ENCODE measurements at places on chromosomes 12 and 14. TPM values are rescaled to one million over a fixed set of nuclear protein-coding genes. Genes with fewer than 3 reads are reported as not detected.

DNA sequence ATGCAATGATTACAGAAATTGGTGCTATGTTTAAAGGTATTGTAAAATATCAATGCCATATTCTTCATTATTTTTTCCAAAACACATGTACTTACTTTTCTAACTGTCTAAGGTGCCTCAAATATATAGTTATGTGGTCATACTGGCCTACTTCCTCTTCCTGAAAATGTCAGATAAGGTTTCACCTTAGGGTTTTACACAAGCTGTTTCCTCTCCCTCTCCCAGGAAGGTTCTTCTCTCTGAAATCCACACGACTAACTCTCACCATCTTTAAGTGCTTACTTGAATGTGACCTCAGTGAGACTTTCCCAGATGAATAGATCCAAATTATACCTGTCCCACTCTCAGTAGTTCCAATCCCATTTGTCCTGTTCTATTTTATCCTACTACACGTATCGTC lies 11.6 kb upstream of the CLEC4D start:
- no peak for DNase-seq

DNA sequence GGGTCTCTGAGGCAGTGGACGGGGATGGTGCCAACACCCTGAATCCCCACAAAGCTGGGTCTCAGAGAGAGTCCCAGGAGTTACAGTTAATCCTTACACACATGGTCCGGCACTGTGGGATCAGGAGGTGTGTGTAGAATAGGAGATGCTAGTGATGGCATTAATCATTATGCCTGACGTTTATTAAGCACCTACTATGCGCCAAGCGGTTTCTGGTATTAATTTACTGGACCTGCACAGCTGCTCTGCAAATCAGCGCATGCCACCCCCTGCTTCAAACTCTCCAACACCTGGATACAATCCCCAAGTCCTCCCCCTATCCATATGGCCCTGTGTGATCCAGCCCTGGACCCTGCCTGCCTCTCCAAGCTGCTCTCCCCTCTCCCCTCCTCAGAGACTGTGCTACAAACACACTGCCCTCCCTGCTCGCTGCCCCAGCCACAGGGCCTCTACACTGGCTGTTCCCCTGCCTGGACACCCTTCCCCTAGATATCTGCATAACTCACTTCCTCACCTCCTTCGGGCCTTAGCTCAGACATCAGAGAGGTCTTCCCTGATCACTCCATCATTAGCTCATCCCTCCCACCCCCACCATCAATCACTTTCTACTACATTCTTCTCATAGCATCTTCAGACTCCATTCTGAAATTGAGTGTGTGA lies 86.0 kb downstream of the RFLNA start:
- no peak for DNase-seq

Gene NPFF
- not detected for total RNA-seq

DNA sequence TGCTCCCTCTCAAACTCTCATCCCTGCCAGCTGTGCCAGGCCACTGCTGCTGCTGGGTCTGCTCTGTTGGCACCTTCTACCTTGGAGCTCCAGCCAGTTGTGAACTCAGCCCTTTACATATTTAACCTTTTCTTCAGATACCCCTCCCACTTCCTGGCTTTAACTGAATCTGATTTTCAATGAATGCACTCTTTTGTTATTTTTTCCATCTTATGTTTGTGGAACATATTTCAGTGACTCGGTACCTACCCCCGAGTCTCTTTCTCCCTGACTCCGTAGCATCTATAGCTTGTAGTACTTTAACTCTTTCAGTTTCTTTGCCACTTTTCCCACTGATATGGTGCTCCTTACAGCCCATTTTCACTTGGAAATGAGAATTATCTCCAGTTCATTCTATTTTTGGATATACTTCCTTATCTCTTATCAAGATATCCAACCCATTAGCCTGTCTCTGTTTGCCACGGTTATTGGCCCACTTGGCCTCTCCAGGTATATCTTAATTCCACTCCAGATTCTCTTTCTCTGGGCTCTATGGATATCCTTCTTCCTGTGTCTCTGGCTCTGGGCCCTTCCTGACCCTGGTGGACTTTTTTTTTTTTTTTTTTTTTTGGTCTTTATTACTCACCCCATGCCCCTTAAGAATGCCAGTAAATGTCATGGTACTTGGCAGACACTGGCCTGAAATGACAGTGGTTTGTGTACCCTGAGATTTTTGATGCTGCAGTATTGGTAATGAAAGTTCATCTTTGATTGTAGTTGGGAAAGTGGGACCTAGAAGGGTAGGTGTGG lies 62.7 kb downstream of the PELI2 start:
- DNase-seq = no peak

Gene DIO2
- 30.7 TPM for total RNA-seq

DNA sequence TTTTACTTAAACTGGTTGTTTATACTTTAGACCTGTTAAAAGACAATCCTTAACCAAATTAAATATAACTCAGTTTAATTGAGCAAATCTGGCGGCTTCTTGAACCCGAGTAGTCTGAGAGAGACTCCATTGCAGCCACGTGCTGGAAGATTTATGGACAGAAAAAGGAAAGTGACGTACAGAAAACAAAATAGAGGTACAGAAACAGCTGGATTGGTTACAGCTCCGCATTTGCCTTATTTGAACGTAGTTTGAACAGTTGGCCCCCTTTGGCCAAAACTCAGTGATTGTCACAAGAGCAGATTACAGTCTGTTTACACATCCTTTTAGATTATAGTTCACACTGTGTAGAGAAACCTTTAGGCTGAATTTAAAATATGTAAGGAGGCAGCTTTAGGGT lies 155.9 kb downstream of the RAD51B start:
- no peak for DNase-seq

Gene P2RX2
- not detected for total RNA-seq

Gene ACSM4
- not detected for total RNA-seq

Gene GLI1
- 0.56 TPM for total RNA-seq

- DNase-seq = no peak
Measured at GRCh38 chr12:112370868-112371510, 11.2 kb downstream of the HECTD4 start.

DNA sequence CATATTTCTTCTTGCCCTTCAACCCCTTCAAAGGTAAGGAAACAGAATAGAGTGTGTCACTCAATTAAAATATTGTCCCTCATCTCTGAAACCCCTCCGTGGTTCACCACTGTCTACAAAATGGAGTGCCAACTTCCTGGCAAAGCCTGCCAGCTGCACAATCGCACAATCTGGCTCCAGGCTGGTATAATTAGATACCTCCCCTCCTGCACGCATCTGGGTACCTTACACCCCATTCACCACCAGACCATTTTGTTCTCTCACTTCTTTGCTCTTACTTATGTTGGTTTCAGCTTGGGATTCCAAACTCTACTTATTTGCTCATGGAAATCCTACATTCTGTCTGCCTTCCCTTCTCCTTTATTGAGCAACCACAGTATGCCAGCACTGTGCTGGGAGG lies 314.9 kb downstream of the NUAK1 start:
- no peak for DNase-seq

DNA sequence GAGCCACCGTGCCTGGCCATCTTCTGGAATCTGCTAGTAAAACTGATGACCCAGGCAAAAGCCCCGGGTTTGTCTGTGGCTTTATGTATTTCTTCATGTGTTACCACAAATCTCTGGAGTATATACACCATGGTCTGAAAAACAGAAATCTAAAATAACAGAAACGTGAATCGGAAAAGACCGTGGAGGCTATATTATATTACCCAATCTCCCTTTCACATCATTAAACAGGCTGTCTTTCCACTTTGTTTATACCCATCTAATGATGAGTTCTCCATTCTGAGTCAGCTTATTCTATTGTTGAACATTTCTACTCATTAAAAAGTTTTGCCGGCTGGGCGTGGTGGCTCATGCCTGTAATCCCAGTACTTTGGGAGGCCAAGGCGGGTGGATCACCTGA lies 9.5 kb upstream of the AJUBA start:
- no peak for DNase-seq

DNA sequence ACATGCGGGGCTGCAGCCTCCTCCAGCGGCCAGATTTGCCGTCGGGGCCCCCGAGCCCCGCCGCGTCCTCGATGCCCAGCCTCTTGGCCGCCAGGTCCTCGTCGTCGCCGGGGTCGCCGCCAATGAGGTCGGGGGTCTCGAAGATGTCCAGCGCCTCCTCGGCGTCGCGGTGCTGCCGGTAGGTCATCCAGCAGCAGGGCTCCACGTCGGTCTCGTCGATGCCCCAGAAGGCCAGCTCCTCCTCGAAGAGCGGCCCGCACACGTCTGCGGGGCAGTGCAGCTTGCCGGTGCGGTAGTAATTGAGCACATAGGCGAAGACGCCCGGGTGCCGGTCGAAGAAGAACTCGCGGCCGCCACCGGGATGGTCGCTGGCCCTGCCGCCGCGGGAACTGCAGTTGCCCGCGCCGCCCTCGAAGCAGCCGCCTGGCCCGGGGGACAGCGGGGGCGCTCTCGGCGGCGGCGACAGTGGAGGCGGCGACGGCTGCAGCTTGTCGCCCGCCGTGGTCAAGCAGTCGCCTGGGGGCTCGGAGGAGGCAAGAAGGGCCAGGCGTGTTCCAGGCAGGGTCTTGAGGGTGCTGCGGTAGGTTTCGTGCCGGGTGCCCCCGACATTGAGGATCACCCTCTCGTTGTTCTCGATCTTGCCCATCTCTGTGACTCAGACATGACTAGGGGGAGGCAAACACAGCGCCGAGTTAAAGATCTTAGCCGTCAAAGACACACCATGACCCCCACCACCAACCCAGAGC lies 2.1 kb downstream of the KCNC2 start:
- DNase-seq = no peak

Gene SERPINA10
- total RNA-seq = not detected

DNA sequence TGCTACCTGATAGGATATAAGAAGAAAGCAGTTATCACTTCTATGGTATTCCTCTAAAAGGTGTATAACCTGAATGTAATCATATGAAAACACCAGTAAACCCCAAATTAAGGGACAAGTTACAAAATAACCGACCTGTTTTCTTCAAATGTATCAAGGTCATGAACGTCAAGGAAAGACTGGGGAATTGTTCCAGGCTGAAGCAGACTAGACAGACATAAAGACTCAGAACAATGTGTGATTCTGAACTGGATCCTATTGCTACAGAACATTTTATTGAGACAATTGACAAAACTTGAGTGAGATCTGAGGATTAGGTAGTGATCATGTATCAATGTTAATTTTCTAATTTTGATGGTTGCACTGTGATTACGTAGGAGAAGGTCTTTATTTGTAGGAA lies 15.4 kb upstream of the LRP6 start:
- no peak for DNase-seq

GRCh38 chr12:47004634-47005033 lies 74.8 kb upstream of the PCED1B start:
- no peak for DNase-seq

DNA sequence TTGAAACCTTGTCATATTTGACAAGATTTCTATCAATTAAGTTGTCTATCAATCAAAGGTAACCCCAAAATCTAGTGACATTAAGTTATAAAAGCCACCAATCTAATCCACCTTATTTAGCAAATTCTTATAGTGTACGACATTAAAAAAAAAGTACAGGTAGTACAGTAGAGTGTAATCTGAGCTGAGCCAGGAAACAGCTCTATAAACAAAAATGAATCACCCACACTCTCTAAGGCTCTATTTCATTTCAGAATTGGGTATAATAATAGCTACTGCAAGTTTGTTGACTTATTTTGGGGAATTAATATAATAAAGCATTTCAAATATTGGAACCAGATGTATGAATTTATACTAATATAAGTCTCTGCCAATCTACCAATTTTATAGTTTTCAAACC lies 342.4 kb upstream of the FLRT2 start:
- DNase-seq = peak; percentile 3

DNA sequence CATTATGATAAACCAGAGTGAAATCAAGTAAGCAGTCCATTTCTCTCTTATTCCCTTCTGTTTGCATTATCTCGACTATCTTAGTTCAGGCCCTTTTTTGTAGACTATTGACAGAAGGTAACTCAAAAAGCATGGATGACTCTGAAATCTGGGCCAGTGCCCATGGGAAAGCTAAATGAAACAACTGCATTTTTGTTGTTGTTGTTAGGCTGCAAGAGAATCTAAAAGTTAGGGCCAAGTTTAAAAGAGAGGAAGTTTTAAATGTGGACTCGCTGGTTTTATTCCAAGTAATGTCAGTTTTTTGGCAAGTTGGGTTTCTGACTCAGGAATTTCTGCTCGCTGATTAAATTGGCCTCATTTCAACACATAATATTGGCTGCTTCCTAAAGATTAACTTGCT lies 201.1 kb downstream of the PIK3C2G start:
- no peak for DNase-seq

Gene NTN4
- 33.2 TPM for total RNA-seq

GRCh38 chr14:33016613-33017012 lies 77.9 kb downstream of the NPAS3 start:
- DNase-seq = peak; percentile 11

- DNase-seq = no peak
Measured at GRCh38 chr14:97513891-97514290, 716.7 kb downstream of the VRK1 start.

GRCh38 chr12:124537525-124538193 lies 29.8 kb downstream of the NCOR2 start:
- no peak for DNase-seq

GRCh38 chr12:68919581-68920239 lies 13.3 kb downstream of the CPM start:
- DNase-seq = no peak

- DNase-seq = peak; percentile 22
Measured at GRCh38 chr12:123943816-123944215, 28.8 kb downstream of the CCDC92 start.

DNA sequence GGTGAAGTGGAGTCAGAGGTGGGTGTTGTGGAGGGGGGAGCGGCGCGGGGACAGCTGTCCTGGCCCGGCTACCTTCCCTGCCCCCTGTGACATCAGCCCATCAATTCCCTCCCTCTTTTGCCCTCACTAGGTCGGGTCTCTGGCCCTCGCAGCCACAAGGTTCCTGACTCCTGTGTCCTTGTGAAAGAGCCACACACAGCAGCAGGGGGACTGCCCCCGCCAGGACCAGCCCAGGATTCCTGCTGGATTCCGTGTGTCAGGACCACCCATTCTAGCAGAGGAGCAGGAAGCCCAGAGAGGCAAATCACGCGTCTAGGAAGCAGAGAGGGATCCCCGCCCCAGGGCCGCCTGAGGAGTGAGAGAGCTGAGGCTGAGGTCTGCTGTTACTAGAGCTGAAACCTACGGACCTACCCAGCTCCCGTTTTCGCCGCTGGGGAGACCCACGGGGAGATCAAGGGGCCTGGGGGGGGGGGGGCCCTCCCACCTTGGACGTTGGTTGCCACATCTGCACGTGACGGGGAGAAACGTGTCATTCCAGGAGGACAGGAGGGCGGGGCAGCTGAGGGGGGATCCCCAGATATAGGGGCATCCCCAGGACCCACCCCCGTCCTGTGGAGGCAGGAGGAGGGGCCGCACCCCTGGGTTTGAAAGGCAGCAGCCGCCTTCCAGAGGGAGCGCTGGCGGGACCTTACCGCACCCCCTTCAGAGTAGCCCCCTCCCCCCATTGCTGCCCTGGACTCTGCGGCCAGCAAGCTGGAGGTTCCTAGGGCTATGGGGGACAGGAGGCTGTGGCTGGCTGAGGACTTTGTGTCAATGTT lies 12.5 kb upstream of the INF2 start:
- no peak for DNase-seq

Gene PRIM1
- total RNA-seq = 1.7 TPM

Measured in myocyte (in vitro differentiated cells).